Effector memory CD4-positive, alpha-beta T cell (primary cell): ENCODE measurements at places on chromosomes 6 and 20.

GRCh38 chr20:62852196-62852595, 9.4 kb downstream of the TCFL5 start:
- no peaks in the 10 kb centered on the region for H3K4me1 ChIP-seq
- no peaks in the 10 kb centered on the region for H3K27me3 ChIP-seq
- H3K36me3 ChIP-seq: peaks cover 7% of the 10 kb centered on the region

GRCh38 chr6:118800394-118801071, 93.4 kb upstream of the ASF1A start:
- peak; percentile 71 for DNase-seq
- peak overlapping the region; percentile 15 for H3K4me3 ChIP-seq
- H3K27ac ChIP-seq: peak overlapping the region; percentile 35
- H3K36me3 ChIP-seq: no peaks in the 10 kb centered on the region
- peaks cover 9% of the 10 kb centered on the region for H3K4me1 ChIP-seq

DNA sequence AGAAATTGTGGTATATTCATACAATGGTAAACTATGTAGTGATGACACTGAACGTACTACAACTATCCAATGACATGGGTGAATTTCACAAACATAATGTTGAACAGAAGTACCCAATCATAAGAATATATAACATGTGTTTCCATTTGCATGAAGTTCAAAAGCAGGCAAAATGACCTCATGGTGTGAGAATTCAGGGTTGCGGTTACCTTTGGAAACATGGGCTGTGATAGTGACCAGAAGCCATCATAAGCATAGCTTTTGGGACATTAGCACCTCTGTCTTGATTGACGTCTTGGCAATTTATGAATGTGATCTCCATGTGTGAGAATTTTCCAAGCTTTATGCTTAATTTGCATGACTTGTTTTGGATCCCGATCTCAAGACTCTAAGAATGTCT, 500.1 kb upstream of the JAG1 start:
- H3K27me3 ChIP-seq: no peaks in the 10 kb centered on the region
- H3K27ac ChIP-seq: no peak overlapping the region
- no peaks in the 10 kb centered on the region for H3K4me1 ChIP-seq
- H3K36me3 ChIP-seq: no peaks in the 10 kb centered on the region
- H3K4me3 ChIP-seq: no peak overlapping the region

DNA sequence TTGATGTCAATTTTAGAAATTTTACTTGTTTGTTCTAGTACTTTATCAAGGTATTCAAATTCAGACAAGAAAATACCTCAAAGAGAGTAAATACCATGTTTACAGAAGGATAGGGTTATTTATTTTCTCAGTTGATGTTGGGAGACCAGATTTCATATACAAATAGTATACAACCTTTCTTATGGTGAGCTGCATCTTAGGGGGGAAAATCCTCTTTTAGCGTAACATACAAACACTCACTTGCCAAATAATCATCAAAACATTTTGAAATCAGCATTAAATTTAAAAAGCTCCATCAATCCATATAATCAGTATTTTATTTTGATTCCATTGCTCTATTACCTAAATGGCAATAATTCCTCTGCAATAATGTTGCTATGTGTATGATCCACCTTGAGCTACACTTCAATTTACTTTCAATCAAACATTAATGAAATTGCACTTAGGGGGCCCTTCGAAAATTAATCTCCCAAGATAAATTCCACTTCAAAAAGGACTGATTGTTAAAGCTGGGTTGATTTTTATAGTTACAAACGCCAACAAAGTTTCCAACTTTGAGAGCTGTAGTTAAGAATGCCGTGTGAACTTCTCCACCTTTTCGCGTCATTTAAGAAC, 2.2 kb downstream of the NKX2-4 start:
- no peak for DNase-seq
- no peaks in the 10 kb centered on the region for H3K36me3 ChIP-seq
- peaks cover 73% of the 10 kb centered on the region for H3K27me3 ChIP-seq
- H3K4me1 ChIP-seq: peaks cover 17% of the 10 kb centered on the region
- H3K27ac ChIP-seq: no peak overlapping the region

GRCh38 chr6:137827977-137828810, 38.9 kb upstream of the TNFAIP3 start:
- no peaks in the 10 kb centered on the region for H3K27me3 ChIP-seq
- H3K4me3 ChIP-seq: no peak overlapping the region
- no peak overlapping the region for H3K27ac ChIP-seq
- peaks cover 18% of the 10 kb centered on the region for H3K4me1 ChIP-seq
- no peaks in the 10 kb centered on the region for H3K36me3 ChIP-seq

- no peak overlapping the region for H3K27ac ChIP-seq
- H3K4me3 ChIP-seq: no peak overlapping the region
- H3K27me3 ChIP-seq: no peaks in the 10 kb centered on the region
- no peaks in the 10 kb centered on the region for H3K36me3 ChIP-seq
- DNase-seq: no peak
These were observed 48.9 kb downstream of the ALDH5A1 start for GRCh38 chr6:24543683-24544082.

DNA sequence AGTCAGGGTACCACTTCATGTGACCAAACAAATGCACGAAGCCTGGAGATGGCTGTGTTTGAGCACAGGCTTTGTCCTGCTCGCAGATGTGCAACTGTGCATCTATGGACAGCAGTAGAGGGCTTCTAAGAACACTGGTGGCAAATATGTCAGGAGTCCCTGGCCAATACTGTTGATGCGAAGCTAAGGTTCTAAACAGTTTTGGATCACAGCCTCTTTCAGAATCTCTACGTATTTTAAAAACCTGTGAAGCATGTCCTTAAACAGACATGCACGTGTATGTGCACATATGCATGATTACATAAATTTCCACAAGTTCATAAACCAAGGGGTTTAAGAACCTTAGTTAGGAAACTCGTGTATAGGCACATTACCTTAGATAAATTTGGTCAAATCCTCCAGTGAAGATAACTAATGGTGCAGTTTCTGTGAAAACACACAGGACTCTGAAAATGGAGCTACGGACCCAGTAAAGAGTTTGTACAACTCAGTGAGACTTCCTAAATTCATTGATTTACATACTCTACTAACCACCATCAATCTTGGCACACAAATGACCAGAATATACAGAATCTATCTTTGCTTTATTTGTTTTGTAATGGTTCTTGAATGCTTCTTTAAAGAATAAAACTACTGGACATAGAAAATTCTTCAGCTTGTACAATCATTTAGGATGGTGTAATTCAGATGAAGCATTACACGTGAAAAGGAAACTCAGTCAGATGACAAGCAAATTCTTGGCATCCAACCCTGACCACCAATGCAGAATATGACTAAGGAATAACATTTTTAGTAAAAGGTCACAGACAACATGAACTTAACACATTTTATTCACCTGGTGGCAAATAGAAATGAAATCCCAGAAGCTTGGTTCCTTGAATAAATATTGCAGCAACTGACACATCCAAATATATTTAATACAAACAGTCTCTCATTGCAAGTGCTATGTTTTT, 27.4 kb downstream of the KCNQ5 start:
- H3K27me3 ChIP-seq: no peaks in the 10 kb centered on the region
- DNase-seq: no peak
- H3K4me3 ChIP-seq: no peak overlapping the region

GRCh38 chr20:17952692-17953684, 15.6 kb downstream of the SNX5 start:
- H3K4me1 ChIP-seq: no peaks in the 10 kb centered on the region
- no peak overlapping the region for H3K4me3 ChIP-seq
- no peak for DNase-seq
- no peak overlapping the region for H3K27ac ChIP-seq

GRCh38 chr6:130602151-130602770, 224.9 kb upstream of the SMLR1 start:
- H3K36me3 ChIP-seq: no peaks in the 10 kb centered on the region
- DNase-seq: no peak
- H3K27me3 ChIP-seq: no peaks in the 10 kb centered on the region
- H3K4me3 ChIP-seq: no peak overlapping the region
- H3K4me1 ChIP-seq: no peaks in the 10 kb centered on the region

DNA sequence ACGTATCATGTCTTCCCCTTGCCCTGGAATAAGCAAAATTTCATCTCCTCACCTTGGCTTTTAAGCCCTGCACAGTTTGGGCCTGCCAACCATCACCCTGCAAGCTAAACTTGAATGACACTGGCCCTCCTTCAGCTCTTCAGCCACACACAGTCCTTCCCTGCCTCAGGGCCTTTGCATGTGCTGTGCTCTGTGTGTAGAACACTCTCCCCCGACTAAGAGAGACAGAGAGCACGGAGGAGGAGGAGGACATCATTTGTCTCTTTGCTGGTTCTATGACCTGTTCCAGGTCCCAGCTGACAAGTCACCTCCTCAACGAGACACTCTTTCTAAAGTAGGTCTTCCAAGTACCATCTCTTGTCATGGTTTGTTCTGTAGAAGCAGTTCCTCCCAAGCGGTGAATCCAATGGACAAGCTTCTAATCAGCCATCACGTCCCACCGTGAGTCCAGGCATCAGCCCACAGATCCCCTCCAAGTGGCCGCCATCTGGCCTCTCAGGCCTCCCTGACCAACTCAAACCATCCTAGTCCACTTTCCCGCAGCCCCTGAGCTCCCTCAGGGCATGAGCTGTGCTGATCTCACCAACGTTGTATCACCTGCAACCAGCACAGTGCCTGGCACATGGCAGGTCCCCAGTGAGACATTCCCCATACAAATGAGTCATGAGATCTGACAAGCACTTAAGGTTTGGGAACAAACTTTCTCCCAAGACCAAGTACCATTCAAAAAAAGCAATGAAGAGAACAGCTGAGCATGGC, 30.5 kb downstream of the NFATC2 start:
- peak overlapping the region; percentile 48 for H3K27ac ChIP-seq
- H3K27me3 ChIP-seq: no peaks in the 10 kb centered on the region
- H3K4me3 ChIP-seq: no peak overlapping the region
- H3K36me3 ChIP-seq: peaks cover 26% of the 10 kb centered on the region

DNA sequence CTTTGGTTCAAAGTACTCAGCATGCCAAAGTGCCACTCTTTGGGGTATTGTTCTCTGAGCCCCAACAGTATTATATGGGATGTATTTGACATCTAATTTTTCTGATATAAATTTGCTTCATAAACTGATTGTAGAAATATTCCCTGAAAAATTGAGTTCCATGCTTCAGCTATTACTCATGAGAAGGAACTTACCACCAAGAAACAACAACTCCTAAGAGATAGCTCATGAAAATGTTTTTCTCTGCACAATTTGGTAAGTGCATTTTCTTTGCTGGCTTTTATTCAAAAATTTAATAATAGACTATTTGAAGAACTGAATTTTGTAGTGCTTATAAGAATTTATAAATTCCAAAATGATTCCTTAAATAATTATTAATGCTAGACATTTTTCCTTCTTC, 12.8 kb upstream of the TPD52L1 start:
- H3K36me3 ChIP-seq: no peaks in the 10 kb centered on the region
- no peak overlapping the region for H3K27ac ChIP-seq
- DNase-seq: no peak
- no peaks in the 10 kb centered on the region for H3K27me3 ChIP-seq
- no peak overlapping the region for H3K4me3 ChIP-seq

GRCh38 chr6:13355999-13356785, 27.9 kb upstream of the TBC1D7 start:
- H3K27ac ChIP-seq: peak overlapping the region; percentile 54
- H3K36me3 ChIP-seq: no peaks in the 10 kb centered on the region
- DNase-seq: no peak
- H3K27me3 ChIP-seq: no peaks in the 10 kb centered on the region
- H3K4me3 ChIP-seq: peak overlapping the region; percentile 26

DNA sequence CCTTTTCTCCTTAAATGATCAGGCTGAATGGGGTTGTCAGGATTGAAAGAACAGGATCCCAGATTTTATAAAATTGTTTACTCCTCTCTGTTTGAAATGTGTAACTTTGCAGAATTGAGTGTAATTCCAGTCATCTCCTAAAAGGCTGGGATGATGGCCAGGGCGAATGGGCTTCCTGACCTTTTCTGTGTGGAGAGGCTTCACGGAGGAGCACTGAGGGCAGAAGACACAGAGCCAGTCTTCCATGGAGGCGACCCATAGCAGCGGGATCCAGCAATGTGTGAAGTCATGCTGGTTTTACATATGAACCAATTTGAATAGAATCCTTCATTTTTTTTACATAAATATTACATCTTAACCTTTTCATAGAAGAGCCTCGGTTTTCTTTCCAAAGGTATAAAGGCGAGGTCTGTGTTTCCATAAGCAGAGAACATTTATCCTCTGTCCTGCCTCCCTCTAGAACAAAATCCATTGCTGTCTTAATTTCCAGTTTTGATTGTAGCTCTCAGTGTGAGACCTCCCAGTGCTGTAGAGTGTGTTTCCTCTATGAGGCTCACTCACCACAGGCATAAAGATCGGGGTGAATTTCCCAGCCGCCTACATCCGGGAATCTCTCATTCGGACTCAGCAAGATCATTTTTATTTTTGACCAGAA, 369.7 kb upstream of the FLRT3 start:
- DNase-seq: no peak
- no peaks in the 10 kb centered on the region for H3K27me3 ChIP-seq
- no peaks in the 10 kb centered on the region for H3K36me3 ChIP-seq
- no peak overlapping the region for H3K4me3 ChIP-seq

DNA sequence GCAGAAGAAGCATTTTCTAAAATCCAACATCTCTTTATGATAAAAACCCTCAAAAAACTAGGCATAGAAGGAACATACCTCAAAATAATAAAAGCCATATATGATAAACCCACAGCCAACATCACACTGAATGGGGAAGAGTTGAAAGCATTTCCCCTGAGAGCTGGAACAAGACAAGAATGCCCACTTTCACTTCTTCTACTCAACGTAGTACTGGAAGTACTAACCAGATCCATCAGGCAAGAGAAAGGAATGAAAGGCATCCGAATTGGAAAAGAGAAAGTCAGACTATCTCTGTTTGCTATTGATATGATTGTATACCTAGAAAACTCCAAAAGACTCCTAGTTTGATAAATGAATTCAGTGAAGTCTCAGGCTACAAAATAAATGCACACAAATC, 7.9 kb upstream of the CDK19 start:
- no peak overlapping the region for H3K27ac ChIP-seq
- no peaks in the 10 kb centered on the region for H3K36me3 ChIP-seq
- H3K4me3 ChIP-seq: no peak overlapping the region
- DNase-seq: no peak
- H3K27me3 ChIP-seq: no peaks in the 10 kb centered on the region
- H3K4me1 ChIP-seq: no peaks in the 10 kb centered on the region

- no peak for DNase-seq
- H3K27me3 ChIP-seq: no peaks in the 10 kb centered on the region
These were observed 422.7 kb downstream of the CD83 start for GRCh38 chr6:14540276-14540675.

DNA sequence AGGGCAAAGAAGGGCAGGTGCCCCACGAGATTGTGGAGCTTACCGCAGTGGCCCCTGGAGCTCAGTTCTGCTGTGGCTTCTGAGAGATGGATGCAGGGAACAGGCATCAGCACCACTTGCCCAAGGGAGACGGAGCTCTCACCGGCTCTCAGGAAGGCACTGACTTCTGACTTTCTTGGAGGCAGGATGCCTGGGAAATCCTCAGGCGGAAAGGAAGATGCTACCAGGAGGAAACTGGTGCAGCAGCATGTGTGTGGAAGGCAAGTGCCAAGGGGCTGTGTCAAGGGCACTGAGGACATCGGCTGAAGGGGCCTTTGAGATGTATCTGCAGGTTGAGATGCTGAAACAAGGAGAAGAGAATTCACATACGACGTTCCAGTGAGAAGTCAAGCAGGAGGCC, 64.0 kb downstream of the FOXA2 start:
- DNase-seq: no peak
- no peaks in the 10 kb centered on the region for H3K4me1 ChIP-seq
- H3K4me3 ChIP-seq: no peak overlapping the region
- no peak overlapping the region for H3K27ac ChIP-seq
- H3K36me3 ChIP-seq: no peaks in the 10 kb centered on the region
- no peaks in the 10 kb centered on the region for H3K27me3 ChIP-seq
